ENCODE measurements at places on chromosomes 4 and X.

DNA sequence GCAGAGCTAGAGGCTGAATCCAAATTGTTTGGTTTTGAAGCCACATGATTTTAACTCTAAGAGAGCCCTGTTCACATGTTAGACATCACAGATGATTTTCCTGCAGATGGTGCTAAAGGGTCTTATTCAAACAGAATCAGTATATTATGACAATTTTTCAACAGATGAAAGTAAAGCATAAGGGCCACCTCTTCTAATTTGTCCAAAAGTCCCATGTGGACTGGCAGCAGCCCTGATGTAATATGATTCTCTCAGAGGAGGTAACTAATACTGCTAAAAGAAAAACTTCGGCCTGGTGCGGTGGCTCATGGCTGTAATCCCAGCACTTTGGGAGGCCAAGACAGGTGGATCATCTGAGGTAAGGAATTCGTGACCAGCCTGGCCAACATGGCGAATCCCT is 26.0 kb upstream of the SETD7 start:
- DNase-seq, result no peak

DNA sequence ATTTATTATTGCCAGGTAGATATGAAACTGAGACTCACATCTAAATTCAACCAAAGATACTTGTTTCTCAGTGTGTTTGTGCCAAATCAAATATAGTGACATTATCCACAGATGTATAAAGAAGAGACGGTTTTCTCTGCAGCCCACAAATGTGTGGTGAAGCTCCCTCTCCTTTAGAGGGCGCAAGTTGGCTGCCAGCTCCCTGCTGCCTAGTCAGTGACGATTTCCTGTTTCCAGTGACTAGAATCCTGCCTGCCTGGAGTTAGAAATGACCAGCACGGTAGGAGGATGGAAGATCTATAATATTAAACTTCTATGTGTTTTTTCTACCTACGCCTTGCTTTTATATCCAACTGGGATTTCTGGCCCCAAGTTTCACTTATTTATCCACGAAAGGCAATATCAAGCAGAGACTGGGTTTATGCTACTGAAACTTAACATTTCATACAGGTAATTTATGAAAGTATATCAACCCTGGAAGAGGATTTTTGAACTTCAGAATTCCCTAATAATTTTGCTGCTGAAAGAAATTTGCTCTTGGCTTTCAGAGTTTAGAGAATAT is 1793.7 kb upstream of the TENM3 start:
- no peak for DNase-seq

- DNase-seq, result no peak
Measured at GRCh38 chr4:173530326-173531085, 477 bp upstream of the HAND2 start.

- peak; percentile 13 for DNase-seq
Measured at GRCh38 chrX:152637649-152638442, at the start of gene GABRQ. Gene GABRQ (plus strand): TSS chrX:152637895. CDS start chrX:152638203, 308 bp downstream.

DNA sequence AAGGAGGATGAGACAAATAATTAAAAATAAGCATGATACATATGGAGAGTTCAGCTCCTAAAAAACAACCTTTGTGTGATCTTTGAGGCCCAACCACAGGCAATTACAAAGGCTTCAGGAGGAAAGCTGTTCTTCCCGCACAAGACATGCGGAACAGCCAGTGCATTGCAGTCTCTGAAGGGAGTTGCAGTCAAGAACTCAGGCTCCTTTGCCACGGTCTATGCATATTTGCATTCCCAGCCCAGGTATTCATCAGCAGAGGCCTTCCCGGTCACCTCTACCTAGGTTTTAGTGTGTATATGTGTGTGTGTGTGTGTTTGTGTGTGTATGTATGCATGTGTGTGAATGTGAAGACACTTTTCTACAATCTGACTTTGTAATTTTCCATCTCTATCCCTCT is 600.6 kb upstream of the PCDH10 start:
- DNase-seq, result no peak

- DNase-seq, result peak; percentile 9
Measured at GRCh38 chrX:105190252-105190853, 30.1 kb downstream of the TEX13A start.

DNA sequence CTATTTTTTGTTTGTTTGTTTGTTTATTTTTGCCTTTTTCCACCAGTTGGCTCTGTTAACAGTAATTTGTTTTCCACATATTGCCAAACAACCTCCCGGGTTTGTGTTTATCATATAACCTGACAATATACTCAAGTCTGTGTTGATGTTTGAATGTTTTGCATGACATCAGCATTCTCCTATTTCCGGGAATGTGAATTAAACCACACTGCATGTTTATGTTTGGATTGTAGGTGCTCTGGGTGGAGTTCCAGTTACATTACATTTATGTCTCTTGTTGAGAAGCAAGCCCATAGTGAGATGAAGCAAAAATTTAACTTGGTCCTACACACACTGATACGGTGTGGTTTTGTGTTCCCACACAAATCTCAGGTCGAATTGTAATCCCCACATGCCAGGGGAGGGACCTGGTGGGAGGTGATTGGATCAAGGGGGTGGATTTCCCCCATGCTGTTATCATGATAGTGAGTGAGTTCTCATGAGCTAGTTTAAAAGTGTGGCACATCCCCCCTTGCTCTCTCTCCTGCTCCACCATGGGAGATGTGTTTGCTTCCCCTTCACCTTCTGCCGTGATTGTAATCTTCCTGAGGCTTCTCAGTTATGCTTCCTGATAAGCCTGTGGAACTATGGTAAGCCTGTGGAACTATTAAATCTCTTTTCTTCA is 54.4 kb upstream of the CLNK start:
- DNase-seq, result no peak

GRCh38 chrX:81195259-81195658 is 6.5 kb downstream of the HMGN5 start:
- no peak for DNase-seq

- no peak for DNase-seq
Measured at GRCh38 chr4:128333309-128334018, 45.9 kb upstream of the PGRMC2 start.

- DNase-seq, result no peak
Measured at GRCh38 chr4:139625093-139625455, 40.5 kb upstream of the MGST2 start.
